ENCODE measurements at places on chromosomes 6 and 20.

DNA sequence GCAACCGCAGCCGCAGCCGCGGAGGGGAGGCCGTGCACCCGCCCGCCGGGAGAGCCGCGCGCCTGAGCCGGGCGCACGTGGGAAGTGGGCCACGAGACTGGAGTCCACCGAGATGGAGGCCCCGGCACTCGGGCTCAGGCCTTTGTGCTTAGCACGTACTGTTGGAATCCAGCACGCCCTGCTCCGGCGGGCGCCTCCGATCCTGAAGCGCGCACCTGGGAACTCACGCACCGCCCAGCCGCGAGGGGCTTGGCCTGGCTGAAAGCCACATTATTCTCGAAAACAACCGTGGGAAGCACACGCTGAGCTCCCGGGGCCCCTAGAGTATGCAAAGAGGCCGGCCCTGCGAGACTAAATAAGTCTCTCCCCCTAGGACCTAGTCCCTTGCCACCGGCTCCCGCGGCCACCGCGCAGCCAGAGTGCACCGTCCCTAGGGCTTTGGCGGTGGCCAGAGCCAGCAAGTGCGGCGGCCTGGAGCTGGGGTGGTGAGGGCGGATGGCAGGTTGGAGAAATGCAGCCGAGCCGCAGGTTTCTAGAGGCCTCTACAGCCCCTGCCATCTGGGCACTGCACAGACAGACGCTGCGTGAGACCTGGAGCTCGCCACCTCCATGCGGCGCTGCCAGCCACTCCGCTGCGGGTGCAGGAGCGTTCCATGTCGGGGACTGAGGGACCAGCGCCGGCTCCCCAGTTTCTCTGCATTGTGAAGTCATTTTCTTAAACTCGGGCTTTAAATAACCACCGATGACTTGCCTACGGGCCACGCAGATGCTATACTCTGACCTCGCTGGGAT is 42.0 kb upstream of the LY86 start:
- DNase-seq: peak; percentile 49

DNA sequence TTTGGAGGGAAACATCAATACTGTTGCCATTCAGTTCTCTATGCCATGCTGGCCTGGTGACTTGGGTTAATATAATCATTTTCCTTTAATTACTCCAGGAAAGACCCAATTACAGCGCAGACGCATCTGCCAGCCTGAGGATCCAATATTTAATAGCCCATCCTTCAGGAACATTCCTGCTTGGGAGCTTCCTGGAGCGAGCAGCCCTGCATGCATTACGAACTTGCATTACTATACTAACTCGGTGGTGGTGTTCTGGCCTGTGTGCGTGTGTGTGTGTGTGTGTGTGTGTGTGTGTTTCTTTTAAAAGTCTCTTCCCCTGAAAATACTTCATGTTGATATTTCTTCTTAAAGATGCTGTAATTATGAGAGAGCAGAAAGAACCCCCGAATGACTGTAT is 26.5 kb downstream of the PMEPA1 start:
- no peak for DNase-seq

- no peak for DNase-seq
Observed at GRCh38 chr6:142015011-142015410, 117.7 kb upstream of the GJE1 start.

DNA sequence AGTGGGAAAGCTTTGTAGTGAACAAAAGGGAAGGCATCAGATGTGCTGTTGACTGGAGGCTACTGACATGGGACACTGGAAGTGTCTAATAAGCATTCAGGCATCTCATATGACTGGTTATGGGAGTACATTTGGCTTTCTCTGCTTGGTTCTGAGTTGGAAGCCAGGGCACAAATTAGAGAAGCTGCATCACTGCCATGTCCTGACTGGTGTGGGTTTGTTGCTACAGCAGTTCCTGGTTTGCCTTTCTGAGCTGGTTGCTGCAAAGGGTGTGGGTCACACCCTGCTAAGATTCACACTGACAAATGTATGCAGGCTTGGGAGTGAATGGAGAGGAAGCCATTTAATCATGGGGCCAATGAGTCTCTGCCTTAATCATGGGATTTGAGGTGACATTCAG is 36.2 kb upstream of the NANP start:
- no peak for DNase-seq

DNA sequence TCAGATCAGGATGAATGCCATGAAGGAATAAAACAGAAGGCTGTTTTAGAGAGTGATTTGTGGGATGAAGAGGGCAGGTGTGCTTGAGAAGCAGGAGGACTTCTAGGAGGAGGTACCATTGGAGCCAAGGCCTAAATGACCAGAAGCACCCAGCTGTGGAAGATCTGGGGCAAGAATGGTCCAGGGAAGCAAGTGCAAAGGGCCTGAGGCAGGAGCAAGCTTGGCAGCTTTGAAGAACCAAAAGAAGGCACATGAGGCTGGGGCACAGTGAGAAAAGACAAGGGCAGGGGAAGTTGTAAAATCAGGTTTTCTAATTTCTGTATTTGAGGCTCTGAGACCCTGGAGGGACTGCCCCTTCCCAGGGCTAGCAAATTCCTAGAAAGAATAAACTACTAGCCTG is 9.8 kb downstream of the SLC13A3 start:
- DNase-seq: no peak

DNA sequence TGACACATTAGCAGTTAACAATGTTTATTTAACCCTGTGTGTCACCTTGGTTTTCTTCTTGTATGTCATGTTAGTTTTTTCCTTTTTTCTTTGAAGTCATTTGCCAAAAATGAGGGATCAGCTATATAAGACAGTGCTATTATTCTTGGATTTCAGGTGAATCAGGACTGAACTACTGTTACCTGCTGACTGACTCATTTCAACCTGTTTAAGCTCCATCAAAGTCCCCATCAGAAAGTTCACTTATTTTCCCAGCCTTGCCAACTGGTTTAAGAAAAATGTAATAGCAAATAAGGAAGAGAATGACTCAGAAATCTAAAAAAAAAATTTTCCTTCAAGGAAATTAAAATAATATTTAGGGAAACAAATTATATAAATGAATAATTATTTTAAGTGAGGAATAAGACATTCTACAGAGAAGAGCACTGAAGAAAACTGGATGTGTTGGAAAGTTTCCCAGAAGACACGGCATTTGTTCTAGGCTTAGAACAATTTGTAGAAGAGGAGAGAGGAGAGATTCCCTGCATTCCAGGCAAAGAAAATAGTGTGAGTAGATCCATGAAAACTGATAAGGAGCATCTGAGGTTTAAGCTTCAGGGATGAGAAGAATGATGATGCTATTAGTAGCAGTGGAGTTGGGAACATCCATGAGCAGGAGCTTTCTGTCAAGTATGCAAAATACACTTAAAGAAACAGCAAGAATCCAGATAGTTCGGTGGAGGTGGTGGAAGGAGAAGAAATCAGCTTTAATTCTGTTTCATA is 84.9 kb upstream of the SIM1 start:
- DNase-seq: no peak

DNA sequence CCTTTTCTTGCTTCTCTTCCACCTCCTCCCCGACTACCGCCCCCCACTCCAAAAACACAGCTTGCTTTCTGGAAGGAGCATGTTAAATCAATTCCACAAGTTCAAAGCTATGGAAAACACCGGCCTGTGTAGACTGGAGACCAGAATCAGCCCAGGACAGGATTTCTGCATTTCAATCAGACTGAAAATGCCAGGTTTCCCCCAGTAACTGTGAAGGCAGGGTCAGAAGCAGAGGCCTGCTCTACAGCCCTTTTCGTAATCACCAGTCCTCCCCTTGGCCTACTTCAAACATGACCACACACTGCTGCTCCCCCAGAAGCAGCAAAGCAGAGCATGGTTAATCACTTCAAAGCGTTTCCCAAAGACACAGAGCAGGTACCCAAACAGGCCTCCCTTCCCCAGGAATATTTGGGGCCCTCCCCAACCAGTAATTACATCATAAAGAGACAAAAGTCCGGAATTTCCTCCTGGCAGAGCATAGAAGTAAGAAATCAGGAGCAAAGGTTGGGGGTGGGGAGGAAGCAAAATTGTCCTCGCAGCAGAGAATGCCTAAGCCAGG is 38.4 kb downstream of the ZMYND8 start:
- no peak for DNase-seq

DNA sequence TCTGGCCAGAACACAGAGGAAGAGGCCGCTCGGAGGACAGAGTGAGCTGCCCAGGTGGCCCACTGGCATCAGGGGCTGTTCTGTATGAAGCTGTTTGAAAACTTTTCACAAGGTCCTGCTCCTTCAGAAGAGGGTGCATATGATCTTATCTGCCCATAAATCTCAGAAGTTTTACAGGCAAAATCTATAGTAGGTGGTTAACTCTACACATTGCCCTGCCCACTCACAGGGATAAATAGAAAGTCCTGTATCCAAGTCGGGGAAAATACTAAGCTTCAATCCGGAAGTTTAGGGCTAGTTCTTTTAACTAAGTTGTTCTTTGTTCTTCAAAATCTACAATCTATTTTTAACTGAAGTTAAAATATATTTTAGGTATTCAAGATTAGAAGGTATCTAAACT is 233.7 kb downstream of the FOXA2 start:
- no peak for DNase-seq

GRCh38 chr6:109686566-109687265 is 4.3 kb downstream of the AK9 start:
- DNase-seq: no peak

- peak; percentile 12 for DNase-seq
Observed at GRCh38 chr20:41169162-41169690, 31.9 kb downstream of the PLCG1 start.

DNA sequence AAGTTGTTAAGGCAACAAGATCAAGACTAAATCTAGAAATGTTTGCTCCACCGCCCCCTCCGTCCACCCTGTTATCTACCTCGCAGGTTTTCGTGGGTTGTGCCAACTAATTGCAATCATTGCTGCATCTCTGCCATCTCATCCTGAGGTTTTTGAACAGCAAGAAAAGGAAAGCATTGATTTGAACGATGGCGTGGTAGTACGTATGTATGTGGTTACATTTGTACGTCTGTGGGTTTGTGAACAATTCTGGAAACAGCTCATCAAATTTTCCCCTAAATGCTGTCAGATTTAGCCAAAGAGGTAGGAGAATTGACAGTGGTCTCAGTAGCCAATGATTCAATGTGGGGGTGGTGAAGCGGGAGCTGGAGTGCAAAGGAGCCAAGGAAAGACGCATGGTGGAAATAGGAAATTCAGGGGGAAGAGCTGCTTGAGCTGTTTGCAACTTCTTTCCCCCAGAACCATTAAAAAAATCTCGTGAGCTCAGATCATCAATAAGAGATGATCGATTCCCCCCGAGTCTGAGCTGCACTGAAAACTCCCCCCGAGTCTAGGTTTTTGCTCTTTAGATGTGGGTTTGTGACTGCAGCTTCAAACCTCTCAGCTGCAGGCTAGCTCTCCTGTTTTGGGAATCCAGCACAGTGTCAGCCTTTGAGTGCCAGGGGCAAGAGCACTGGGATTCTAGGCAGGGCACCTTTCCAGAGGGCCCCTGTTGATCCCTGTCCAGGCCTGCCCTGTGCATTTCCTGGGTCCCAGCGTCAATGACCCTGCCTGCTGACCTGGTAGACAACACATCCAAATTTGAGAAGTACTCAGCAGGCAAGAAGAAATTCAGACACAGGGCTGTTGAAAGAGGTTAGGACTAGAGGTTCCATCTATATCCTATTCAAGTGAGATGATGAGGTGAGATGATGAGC is 72.6 kb upstream of the LY86 start:
- DNase-seq: no peak

GRCh38 chr20:54199283-54199682 is 8.6 kb upstream of the PFDN4 start:
- no peak for DNase-seq

- no peak for DNase-seq
Observed at GRCh38 chr6:83226517-83226916, 33.4 kb downstream of the RWDD2A start.

GRCh38 chr6:26538572-26538902 is 371 bp downstream of the HMGN4 start:
- DNase-seq: no peak

GRCh38 chr6:56725254-56725653 is 82.6 kb upstream of the DST start:
- no peak for DNase-seq

- DNase-seq: no peak
Observed at GRCh38 chr20:5080384-5080877, 39.3 kb downstream of the PCNA start.

- no peak for DNase-seq
Observed at GRCh38 chr20:38150335-38151170, 14.5 kb downstream of the TGM2 start.

DNA sequence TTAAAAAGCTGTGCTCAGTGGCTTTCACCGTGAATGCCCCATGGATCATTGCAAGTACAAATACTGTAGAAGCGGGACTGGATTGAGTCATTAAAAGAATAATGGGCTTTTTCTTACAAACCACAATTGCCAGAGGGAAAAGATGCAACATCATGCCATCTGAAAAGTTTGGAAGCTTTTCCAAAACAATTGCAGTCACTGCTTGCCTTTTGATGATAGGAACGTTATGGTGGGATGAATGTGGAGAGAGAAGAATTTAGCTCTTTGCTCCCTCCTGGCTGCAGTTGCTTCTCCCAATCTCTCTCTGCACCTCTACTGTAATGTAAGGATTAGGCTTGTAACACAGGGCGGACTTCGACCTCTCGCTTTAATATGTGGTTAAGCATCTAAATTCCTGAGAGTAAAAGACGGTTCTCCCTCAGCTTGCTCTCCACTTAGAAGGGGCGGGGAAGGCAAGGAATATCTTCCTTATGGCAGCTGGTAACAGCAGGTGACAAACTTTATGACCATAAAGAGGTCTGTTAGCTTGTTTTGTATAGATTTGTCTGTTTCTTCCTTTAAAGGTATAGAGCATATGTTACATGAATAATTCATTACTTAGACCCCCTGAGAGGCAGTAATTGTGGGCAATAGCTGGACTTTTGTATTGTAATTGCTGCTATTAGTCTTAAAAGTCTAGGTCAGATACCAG is 376.1 kb downstream of the UTRN start:
- no peak for DNase-seq

DNA sequence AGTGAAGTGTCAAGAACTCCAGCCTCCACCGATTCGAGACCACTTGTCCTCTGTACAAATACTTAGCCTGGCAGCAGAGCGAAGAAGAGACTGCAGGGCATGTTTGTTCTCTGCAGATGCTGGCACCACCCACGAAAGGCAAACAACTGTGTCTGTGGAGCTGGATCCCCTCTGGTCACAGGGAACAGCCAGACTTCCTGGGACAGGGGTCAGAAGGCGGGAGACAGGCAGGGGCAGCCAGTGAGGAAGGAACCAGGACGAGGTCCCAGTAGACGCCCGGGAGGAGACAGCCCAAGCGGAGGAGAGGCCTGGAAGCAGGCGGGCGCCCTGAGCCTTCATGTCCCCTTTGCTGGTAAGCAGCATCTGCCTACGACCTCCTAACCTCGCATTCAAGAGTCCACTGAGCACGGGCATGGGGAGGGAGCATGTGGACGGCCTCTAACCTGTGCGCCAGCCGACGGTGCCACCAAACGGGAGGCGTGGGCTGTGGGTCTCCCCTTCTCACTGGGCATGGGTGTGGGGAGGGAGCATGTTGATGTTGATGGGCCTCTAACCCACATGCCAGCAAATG is 265.5 kb downstream of the DLL1 start:
- no peak for DNase-seq

- no peak for DNase-seq
Observed at GRCh38 chr6:159959165-159959975, 9.5 kb upstream of the IGF2R start.

- DNase-seq: no peak
Observed at GRCh38 chr6:32081168-32081990, 27.8 kb downstream of the TNXB start.

- no peak for DNase-seq
Observed at GRCh38 chr20:9794831-9795230, 44.0 kb downstream of the PAK5 start.
